ENCODE measurements at places on chromosomes 12 and 14.

DNA sequence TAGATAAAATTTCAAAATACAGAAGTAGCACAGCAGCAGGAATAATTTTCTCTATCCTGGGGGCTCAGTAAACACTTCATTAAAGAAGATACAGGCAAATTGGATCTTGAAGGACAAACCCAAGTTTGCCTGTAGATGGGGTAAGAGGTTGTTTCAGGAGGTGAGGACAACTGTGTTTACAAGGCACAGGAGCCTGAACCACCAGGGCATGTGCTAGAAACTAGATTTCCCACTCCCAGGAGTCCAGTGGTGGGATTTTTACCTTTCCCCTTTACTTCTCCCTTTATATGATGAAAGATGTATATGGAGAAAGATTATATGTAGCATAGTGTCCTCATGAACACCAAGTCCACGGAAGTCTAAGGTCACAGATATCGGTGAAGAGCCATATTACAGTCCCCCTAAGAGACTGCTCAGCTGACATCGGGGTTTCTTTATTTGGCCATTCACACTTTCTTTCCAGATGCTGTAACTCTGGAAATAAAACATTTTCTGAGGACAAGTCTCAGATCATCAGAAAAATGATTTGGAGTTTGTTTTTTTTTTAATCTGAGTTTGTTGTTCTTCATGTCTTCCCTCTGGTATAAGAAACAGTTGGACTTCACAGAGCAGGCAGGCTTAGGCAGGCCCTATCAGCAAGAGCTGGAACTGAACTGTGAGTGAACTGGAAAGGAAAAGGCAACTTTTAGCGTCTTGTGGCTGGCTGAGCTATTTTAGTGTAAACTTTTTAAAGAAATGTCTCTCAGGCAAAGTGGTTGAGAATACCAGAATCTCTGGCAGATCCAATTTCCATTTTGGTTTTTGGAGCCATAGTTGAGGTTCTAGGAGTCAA is 8.0 kb upstream of the EVL start:
- no peak for DNase-seq

DNA sequence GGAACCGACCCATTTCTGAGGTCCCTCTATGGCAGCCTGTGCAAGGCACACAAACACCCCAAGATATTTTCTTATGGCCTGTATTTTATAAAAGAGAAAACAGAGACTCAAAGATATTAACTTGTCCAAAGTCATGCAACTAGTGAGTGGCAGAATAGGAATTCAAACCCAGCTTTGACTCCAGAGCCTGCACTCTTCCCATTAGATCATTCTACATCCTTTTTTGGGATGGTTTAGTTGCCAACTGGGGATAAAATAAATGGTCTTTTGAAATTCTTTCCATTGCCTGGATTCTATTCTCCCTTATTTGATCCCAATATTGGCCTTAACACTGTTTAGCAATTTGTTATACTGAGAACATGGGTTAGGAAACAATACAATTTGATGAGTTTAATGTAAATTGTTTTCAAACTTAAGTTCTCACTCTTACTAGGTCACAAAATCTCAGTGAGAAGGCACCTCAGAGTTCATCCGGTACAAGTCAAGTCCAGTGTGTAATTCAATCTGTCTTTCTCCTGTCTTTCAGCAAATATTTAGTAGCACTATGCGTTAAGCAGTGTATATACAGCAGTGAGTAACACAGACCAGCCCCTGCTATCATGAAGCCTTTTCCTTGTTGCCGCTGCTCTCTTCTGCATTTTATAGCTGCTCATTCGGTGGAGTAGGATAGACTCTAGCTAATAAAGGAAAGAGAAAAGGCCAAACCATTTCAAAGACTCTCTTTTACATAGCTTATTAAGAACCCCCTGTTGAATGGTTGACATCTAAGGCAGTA is 162.1 kb upstream of the IFNG-AS1 start:
- DNase-seq: no peak

GRCh38 chr14:101781240-101782061 is 19.9 kb downstream of the PPP2R5C start:
- DNase-seq: no peak

DNA sequence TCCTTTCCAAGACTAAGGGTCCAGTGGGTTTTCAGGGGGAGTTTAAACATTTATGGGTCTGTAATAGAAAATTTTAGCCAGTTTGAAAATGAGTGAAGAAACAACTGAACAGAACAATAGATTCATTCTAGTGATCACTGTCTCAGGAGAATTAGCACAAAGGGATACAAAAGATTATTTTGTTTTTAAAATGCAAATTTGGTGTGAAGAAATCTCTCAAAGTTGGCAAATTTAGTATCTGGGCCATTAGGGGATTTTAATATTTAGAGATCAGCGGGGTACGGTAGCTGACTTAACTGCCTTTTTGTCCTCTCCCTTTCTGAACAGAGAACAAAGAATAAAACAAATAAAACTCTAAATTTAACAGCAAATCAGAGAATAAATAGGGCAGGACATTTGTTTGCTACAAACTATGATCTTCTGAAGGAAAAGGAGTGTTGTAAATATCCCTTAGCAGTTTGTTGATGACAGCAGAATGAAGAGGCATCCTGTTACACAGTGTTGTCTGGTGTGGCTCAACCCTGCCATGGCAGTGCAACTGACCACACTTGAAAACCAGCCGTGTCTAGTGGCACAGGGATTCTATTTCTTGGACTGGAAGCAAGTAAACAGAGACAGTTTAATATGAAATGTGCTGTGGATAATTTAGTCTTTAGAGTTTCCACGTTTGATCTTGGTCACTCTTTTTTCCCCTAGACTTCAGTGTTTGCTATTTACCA is 46.3 kb upstream of the LRTM2 start:
- no peak for DNase-seq

GRCh38 chr14:73252491-73253322 is 15.4 kb downstream of the PAPLN start:
- no peak for DNase-seq

All from left forelimb (tissue), 1 donor.